ENCODE measurements at places on chromosomes 5 and 9. TPM values are rescaled to one million over a fixed set of nuclear protein-coding genes. Genes with fewer than 3 reads are reported as not detected.

DNA sequence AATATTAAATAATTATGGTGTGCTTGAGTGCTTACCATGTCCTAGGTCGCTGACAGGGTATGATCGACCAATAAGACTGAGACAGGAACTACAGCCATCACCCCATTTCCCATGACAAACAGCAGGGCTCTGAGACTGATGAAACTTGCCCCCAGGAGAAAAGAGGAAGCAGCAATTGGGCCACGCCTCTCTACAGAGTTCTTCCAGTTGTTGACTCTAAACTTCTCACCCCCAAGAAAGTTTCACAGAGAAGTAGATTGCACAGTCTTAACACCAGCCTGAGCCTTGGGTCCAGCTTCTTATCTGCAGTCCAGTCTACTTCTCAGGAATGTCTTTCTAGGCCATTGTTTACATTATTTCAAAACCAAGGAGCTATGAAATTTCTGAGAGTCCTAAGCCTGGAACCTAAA is 182.2 kb upstream of the ANKRD55 start:
- no peak for DNase-seq

- no peak for DNase-seq
Measured at GRCh38 chr5:14508046-14508445, 73.5 kb upstream of the OTULINL start.

GRCh38 chr5:134934202-134934601 is 29.3 kb downstream of the PCBD2 start:
- DNase-seq: no peak

- no peak for DNase-seq
Measured at GRCh38 chr9:70040376-70040903, 3.2 kb upstream of the MAMDC2 start.

IL3 gene
- not detected for total RNA-seq

Data from omental fat pad (tissue), 4 donors.